Kidney tubule cell (primary cell): ENCODE measurements at places on chromosomes 7 and 10.

DNA sequence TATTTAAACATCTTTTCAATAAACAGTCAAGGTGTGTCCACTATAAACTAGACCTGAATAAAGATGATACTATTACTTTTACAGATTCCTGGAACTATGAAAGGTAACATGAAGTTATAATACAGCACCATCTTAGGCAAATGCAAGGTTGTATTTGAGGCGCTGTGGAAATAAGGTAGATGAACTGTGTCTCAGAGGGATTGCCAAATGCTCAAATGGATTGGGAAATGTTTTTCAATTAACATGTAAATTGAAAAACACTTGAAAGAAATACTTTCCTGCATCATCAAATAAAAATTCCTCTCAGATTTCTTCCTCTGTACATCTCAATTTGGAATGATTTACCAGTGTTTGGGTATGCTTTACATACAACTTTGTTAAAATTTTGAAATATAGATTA, 139.4 kb downstream of the DKK1 start:
- no peak for DNase-seq

- peak; percentile 51 for DNase-seq
Measured at GRCh38 chr10:131901181-131901829, 497 bp downstream of the PPP2R2D start.

DNA sequence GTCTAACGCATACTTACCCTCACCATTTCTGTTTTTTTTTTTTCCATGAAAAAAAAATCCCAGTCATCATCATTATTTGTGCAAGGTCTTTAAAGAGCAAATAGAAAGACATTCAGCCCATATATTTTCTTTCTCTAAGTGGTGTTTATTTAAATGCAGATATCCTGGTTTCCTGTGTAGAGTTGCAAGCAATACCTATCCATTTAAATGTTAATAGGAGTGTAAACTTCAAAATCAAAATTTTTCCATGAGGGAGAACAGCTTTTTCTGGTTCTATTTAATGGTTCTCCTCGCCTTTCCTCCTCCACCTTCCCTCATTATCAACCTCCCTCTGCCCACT, 120.1 kb upstream of the AGK start:
- DNase-seq: no peak

DNA sequence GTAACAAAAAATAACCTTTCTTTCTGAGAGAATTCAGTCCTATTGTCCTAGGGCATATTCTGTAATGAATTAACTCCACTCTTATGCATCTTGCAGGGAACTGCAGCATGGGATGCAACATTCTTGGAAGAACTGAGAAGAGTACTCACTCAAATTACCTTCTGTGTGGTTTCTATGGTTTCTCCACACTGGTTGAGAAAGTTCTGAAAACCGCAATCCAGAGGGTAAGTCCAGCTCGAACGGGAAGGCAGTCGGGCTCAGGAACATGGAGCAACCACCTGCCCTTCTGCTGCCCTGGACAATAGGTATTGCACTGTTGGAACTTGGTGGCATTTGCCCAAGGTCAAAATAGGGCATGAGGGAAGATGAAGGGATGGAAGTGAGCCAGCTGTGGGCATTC, 59.6 kb upstream of the CDK13 start:
- DNase-seq: no peak

- peak; percentile 33 for DNase-seq
Measured at GRCh38 chr7:12030116-12030515, 181.0 kb upstream of the TMEM106B start.

GRCh38 chr7:92838934-92839333, 2.6 kb upstream of the CDK6 start:
- DNase-seq: no peak

- DNase-seq: peak; percentile 42
Measured at GRCh38 chr7:87886875-87887274, 10.6 kb downstream of the DBF4 start.

DNA sequence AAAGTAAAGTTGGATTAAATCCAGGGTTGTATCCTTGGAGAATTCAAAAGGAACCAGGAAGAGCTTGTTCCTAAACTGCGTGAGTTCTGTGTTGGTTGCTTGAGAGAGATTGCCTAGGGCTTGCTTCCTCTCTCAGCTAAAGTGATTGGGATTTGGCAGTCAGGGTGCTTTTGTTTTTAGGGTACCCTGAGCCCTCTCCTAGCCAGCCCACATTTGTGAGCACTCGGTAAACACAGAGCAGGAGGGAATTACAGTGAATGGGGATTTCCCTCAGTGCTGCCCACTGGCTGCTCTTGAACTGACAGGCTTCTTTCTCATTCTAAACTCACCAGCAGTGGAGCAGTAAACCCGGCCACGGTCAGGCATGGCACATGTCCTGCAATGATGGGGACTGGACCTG, 146.9 kb downstream of the TPST1 start:
- peak; percentile 55 for DNase-seq

DNA sequence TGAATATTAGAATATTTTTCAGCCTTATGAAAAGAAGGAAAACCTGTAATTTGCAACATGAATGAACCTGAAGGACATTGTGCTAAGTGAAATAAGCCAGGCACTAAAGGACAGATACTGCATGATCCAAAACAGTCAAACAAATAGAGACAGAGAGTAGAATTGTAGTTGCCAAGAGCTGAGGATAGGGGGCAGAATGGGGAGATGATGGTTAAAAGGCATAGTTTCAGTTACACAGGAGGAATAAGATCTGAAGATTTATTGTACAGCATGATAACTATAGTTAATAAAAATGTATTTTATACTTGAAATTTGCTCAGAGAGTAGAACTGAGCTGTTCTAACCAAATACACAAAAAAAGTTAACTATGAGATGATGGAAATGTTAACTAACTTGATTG, 149.0 kb upstream of the TMEM106B start:
- no peak for DNase-seq

DNA sequence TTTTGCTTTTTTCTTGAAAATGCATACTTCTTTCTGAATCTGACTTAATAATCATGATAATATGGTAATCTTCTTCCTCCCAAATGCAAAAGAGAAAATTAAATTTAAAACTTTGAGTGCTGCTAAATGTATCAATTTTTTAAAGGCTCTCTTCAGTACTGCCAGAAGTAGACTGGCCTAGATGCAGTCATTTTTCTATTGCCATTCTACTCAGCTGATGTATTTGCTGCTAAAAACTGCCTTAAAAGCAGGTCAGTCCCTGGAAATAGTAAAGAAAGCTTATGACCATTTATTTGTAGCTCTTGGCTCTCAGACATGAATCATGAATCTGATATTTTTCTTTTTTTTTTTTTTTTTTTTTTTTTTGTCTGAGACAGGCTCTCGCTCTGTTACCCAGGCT, 28.5 kb downstream of the NAPEPLD start:
- DNase-seq: no peak

DNA sequence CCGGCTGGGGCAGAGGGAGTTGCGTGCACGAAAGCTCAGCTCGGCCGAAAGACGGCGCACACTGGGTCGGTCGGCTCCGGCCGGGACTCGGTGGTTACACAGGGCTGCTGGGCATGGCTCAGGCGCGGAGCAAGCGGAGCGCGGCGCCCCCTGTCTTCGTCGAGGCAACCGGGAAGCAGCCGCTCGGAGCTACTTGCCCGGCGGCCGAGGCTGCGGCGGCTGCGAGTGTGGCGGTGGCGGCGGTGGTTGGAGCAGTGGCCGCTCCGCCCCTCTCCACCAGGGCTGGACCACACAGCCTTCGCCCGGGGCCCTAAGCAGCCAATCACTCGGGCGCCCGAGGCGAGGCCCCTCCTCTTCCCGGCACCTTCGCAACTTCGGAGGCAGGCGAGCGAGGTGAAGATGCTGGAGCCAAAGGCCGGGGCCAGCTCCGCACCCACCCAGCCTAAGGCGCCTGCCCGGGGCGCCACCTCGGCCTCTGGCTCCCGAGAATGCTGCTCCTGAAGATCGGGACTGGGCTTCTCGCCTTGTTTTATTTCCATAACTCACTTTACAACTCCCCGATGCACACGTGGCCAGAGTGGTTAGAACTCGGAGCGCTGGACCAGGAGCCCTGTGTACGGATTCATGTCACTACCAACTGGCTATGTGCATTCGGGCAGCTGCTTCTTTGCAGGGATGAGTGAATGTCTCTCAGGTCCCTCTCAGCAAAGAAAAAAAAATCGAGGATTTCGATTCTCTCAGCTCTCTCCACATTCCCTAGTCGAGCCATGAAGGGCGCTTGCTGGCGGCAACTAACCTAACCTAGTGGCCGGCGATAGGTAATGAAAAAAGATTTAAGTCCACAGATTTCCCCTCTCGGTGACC, at the start of gene TLL2:
TSS of gene TLL2 (minus strand) at position 229 of the 864 bp plus-strand sequence. CDS start 241 bp downstream, outside the sequence.
- DNase-seq: peak; percentile 96

GRCh38 chr7:50436133-50436806, 13.9 kb downstream of the FIGNL1 start:
- DNase-seq: peak; percentile 87

GRCh38 chr7:68833422-68833821, 764.9 kb upstream of the AUTS2 start:
- DNase-seq: no peak

GRCh38 chr7:158107806-158108205, 479.8 kb downstream of the PTPRN2 start:
- no peak for DNase-seq

- DNase-seq: no peak
Measured at GRCh38 chr10:67076144-67076543, 150.3 kb downstream of the LRRTM3 start.

GRCh38 chr10:4767033-4767814, 58.8 kb upstream of the AKR1E2 start:
- peak; percentile 71 for DNase-seq

GRCh38 chr7:78280276-78280675, 481.7 kb downstream of the PHTF2 start:
- no peak for DNase-seq

- peak; percentile 12 for DNase-seq
Measured at GRCh38 chr7:139960157-139960556, 102.6 kb downstream of the PARP12 start.

DNA sequence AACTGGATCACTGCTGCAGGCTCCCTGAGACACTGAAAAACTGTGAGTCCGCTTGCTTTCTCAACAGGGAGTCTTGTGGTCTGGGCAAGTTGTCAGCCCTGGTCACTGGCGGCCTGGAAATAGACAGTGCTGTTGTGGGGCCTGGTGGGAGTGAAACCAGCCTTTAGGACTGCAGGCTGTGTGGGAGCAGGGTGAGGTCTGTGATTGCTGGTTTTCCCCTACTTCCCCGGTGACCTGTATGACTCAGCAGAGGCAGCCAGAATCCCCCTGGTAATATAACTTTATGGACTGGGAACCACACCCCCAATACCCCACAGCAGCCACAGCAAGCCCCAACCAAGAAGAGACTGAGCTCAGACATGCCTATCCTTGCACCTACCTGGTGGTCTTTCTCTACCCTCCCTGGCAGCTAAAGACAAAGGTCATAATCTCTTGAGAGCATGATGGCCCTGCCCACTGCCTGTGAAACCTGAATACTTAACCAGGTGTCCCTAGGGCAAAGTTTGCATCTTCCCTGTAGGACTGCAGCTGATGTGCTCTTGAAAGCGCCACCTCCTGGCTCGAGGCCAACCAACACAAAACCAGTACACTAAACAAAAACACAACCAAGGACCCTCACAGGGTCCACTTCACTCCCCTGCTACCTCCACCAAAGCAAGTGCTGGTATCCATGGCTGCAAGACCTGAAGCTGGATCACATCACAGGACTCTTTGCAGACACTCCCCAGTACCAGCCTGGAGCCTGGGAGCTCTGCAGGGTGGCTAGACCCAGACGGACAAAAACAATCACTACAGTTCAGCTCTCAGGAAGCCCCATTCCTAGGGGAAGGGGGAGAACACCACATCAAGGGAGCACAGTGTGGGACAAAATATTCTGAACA, 7.2 kb upstream of the ADAM22 start:
- DNase-seq: peak; percentile 12

- peak; percentile 39 for DNase-seq
Measured at GRCh38 chr7:74288034-74288881, 949 bp upstream of the CLIP2 start.

DNA sequence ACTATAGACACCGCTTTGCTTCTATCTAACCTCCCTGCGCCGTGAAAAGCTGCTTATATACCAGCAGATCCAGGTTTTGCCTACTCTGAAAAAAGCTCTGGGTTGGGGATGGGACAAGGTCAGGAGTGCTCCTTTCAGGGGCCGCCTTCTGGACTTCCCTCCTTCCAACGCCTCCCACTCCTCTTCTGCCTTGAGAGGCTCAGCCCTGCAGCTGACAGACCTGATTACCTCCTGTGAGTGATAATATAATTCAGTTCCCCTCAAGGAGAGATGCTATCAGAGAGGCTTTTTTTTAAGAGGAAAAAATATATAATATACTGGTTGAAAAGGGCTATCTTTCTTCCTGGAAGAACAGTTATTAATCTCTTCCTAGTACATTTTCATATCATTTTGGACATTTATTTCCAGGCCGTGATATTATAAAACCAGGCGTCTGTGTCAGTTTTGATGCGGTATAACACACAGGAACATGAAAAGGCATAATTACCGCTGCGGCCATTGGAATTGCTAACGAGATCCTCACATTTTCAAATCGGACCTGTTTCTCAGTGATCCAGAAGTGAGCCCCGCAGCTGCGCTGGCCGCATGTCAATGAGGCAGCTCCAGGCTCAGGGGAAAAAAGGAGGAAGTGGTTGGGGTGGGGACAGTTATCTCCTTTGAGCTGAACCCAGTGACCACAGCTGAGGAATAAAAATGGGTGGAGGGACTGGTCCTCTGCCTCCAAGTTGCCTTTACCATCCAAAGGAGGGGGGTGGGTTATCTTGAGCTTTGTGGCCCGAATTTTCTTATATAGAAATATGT, 457.1 kb downstream of the TYW1 start:
- DNase-seq: no peak

GRCh38 chr10:52740913-52741675, 31.5 kb downstream of the MBL2 start:
- peak; percentile 42 for DNase-seq

GRCh38 chr10:79176052-79176501, 107.3 kb downstream of the ZMIZ1 start:
- DNase-seq: peak; percentile 33

DNA sequence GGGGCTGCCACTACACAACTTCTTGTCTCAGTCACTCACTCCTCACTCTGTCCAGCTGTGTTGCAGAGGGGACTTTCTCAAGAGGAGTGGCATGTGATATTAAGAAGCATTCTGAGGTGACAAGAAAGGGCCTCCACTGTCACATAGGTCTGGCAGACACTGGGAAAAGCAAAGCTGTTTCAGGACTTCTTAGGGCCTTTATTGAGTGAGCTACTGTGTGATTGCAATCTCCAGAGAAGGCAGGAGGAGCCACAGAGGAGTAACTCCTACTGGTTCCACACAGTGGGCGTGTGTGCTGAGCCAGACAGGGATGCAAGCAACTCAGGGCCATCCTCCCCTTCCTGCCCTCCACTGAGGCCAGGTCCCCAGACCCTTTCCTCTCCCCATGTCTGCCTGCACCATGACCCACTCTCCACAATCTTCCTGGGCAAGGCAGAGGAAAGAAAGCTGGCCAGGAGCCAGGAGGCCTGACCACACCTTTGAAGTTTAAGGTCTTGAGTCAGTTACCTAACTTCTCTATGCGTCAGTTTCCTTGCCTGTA, 262.0 kb upstream of the ZMIZ1 start:
- DNase-seq: peak; percentile 63

DNA sequence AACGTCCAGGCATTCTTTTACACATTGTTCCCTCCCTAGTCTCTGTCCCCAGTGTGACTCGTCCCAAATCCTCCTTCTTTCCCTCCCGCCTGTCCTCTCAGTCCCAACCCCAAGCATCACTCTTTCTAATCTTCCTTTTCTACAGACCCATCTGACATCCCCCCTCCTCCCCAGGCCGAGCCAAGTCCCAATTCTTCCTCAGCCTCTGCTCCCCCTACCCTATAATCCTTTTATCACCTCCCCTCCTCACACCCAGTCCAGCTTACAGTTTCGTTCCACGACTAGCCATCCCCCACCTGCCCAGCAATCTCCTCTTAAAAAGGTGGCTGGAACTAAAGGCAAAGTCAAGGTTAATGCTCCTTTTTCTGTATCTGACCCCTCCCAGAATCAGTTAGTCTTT, 95.1 kb downstream of the MACC1 start:
- no peak for DNase-seq

- DNase-seq: no peak
Measured at GRCh38 chr10:96324447-96324846, 20.2 kb downstream of the DNTT start.
